Erythroblast (primary cell): ENCODE measurements at places on chromosomes 1 and 21.

GRCh38 chr1:231929311-231929710 lies 302.7 kb downstream of the DISC1 start:
- no peak for DNase-seq

- peak; percentile 27 for DNase-seq
Observed at GRCh38 chr1:241846862-241847539, 1.0 kb upstream of the EXO1 start.

- no peak for DNase-seq
Observed at GRCh38 chr1:228337711-228338520, 68.7 kb downstream of the TRIM11 start.

GRCh38 chr1:72847651-72848050 lies 565.3 kb upstream of the NEGR1 start:
- no peak for DNase-seq

DNA sequence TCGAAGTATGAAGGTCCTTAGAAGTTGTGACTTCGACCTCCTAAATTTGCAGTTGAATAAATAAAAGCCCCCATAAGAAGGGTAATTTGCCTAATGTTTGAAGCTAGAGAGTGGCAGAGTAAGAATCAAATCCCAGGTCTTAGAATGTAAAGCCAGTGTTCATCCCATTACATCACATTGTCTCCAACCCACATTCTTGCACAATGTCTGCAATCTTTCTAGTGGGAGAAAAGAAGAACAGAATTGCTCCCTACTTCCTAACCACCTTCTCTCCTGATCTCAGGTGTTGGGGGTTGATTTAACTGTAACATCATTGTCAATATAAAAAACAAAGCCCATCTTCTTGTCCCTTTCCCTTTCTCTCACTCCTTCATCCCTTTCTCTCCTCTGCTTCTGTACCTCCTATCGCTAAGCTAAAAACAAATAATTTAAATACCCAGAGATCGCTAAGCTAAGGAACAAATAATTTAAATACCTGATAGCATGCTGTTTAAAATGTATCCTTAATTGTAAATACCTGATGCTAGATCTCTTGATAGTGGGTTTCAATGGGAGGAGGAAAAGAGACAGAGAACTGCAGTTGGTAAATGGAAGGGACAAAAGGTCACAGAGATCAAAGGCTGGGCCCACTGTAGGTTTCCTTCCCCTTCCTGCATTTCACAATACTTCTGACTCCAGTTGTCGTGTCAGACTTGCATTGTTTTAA lies 32.1 kb upstream of the CCDC190 start:
- no peak for DNase-seq

DNA sequence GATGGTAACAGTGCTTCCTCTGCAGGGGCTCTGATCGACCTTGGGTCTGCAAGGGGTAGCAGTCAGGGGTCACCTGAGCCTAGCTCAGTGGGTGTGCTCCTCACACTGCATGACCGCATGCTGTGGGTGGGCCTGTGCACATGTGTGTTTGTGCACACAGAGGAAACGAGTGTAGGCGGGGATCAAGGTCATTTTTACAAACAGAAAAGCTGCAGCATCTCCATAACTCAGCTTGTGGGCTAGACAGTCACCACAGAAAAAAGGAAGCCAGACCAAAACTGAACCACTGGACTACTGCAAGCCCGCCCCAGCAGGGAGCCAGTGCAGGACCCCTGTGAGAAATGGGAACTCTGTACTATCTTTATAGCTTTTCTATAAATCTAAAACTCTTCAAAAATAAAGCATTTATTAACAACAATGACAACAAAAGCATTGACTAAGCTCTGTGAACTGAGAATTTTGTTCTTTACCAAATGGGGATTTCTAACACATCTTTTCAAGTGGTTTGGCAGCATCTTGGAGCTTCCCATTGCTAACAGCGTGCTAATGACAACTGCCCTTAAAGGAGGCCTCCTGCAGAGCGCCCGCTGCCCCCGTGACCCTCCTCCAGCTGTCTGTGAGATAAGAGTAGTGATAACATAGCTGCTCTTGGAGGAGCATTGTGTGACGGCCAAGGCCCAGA lies 19.9 kb upstream of the NEK2 start:
- DNase-seq, result peak; percentile 90

DNA sequence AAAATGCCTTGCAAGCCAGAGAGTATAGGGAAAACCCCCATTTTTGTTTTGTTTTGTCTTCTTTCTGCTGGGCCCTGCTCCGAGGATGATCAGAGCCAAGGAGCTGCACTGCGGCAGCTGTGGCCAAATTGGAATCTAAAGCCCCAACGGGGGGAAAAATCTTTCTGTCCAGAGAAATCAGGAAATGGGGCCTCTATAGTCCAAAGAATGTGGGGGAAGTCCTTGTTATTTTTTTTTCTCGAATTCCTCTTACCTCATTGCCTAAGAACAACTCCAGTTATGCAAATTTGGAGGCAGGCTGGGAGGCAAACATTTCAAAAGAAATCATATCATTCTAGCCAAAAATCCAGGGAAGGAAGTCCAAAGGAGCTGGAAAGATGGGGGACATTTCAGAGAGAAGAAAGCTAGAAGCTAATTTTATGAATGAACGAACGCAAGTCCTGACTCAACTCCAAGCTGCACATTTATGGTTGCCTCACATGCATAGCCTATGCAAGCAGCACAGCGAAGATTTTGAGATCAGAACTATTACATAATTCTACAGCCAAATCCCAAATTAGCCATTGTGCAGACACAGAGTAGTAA lies 263.2 kb downstream of the KCTD3 start:
- DNase-seq, result no peak

- DNase-seq, result no peak
Observed at GRCh38 chr1:63108206-63108605, 214.2 kb upstream of the FOXD3 start.

- DNase-seq, result no peak
Observed at GRCh38 chr1:230392536-230392909, 33.6 kb downstream of the PGBD5 start.

DNA sequence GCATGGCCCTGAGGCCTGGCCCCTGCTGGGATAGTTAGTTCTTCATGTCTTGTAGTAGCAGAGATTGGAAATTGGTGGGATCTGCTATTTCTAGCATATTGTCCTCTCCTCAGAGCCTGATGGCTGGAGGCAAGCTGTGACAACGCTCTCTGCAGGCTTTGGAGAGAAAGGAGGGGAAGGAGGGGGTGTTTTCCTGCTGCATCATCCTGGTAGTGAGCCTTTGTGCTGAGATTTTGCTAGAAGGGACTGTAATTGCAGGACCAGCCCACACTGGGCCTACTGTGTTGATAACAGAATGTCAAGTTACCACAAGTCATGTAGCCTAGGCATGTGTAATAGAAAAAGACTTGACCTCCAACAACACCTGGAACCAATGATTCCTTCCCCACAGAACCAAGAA lies 351.0 kb downstream of the SIPA1L2 start:
- DNase-seq, result no peak

DNA sequence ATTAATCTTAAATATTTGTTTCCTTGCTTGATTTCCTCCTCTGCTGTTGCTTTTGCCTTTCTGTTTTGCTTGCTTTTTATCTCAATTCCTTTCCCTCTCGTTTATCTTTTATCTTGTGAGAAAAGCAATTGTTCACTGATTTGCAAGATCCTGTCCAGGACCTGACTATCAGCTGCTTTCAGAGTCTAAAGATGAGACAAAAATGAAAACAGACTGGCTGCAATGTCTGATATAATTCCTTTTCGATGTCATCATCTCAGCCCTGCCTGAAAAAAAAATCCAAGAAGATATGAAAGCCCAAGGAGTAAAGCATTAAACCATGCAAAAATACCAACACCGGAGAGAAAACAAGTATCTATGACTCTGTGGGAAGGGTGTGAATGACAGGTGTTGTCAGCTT lies 225.5 kb downstream of the PATJ start:
- no peak for DNase-seq

GRCh38 chr1:66372522-66373101 lies 161.3 kb upstream of the SGIP1 start:
- no peak for DNase-seq

DNA sequence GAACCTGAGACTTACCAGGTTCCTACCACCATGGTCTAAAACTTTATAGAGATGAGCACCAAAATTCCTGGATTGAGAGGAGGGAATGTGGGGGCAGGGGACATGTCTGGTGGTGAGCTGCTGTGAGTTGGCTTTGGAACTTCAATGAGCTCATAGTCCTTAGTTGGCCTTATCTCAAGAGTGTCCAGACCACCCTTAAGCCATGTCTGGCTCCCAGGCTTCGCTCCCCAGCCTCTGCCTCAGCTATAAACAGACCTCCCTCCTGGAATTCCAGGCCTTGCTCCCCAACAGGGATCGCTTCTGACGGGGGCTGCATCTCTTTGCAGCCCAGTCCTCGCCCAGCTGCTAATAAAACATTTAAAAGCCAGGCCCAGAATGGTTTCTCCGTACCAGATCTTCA lies 19.5 kb downstream of the ATF3 start:
- DNase-seq, result no peak

GRCh38 chr1:32886004-32886827 lies at the start of gene HPCA:
Gene HPCA, plus strand, starts transcription at chr1:32886491. Its CDS starts 2,408 bp downstream, at chr1:32888899.
- DNase-seq, result peak; percentile 68

- no peak for DNase-seq
Observed at GRCh38 chr1:100404821-100405220, 52.5 kb downstream of the CDC14A start.

GRCh38 chr1:38133304-38133703 lies 86.7 kb upstream of the POU3F1 start:
- no peak for DNase-seq

GRCh38 chr1:111481387-111482221 lies 7.8 kb downstream of the C1orf162 start:
- peak; percentile 60 for DNase-seq

- DNase-seq, result no peak
Observed at GRCh38 chr1:225891229-225891972, 2.5 kb upstream of the LEFTY1 start.

- no peak for DNase-seq
Observed at GRCh38 chr1:64356636-64357256, 113.2 kb upstream of the CACHD1 start.

GRCh38 chr1:167936930-167937708 lies at the start of gene MPC2:
Gene MPC2, minus strand, starts transcription at chr1:167937072. Its CDS starts 1,231 bp downstream, at chr1:167935841.
- peak; percentile 85 for DNase-seq

DNA sequence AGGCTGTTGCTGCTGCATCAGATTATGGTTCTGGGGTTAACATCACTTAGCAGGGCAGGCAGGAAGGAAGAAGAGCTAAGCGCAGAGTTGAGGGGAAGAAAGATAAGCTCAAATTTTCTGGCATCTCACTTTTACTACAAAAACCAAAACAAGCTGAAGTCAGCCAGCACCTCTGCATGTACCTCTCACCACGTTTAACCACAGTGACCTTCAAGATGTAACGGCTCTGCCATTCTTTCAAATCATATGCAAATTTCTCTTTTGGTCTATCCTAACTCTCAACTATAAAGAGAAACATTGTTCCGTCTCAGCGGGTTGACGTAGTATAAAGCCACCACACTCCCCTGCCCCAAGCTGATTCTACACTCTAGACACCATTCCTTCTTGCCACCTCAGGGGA lies 154.4 kb downstream of the OMA1 start:
- no peak for DNase-seq

DNA sequence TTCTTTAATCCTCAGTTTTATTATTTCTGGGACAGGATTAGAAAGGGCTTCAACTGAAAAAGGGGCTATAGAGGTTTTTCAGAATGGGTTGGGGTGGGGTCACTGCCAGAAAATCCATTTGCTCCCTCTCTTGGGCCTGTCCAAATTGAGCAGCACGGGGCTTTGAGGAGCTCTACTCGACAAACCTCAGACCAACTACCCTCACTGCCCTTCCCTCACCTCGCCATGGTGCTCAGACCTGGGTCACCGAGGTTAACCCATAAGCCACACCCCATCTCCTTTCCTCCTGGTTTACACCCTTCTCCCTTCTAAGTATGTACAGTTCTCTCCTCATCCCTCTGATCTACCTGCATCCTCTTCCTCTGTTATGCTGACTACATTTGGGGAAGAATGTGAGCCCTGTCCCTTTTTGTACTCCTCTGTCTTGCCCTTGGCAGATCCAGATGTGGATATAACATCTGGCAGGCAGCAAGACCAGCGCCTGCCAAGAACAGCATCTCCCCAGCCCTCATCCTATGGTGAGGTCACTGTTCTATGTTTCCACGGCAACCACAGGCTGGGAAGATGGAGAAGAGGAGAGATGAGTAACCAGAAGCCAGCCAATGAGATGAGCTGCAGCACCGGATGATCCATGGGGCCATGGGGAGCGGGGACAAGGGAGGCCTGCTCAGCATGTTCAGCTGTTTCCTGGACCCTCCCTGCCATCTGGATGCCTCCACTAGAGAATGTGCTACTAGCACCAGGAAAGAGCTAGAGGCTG lies 3.7 kb upstream of the FABP3 start:
- DNase-seq, result peak; percentile 37

- no peak for DNase-seq
Observed at GRCh38 chr21:43322805-43323204, 104.1 kb downstream of the SIK1 start.

DNA sequence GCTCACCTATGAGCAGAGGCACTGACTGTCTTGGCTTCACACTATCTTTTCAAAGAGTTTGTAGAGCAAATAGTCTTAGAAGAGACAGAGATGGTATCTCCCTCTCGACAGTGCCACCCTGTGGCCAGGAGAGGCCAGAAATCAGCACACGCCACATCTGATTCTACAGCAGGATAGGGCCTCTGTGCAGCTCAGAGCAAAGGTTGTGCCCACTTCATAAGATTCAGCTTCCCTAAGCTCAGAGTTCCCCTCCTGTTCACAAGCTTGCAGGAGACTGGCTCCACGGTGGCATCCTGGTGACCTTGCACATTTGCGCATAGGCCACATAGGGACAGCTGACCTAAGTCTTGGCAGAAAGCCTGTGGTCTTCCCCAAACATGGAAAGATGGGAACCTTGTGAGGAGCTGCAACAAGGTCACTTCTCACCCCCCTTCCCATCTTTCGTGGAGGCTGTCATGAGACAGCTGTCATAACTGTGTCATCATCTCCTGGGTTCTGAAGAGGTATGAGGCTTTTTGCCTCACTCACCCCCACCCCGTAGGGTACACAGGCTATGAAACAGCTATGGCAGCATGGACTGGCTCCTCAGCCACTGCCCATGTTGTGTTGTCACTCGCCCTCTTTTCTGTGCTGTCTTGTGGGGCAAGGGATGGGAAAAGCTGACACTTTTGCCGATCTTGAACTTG lies 3.0 kb downstream of the ITLN2 start:
- DNase-seq, result peak; percentile 68

- peak; percentile 11 for DNase-seq
Observed at GRCh38 chr1:209076688-209077087, 506.8 kb upstream of the CAMK1G start.

- DNase-seq, result no peak
Observed at GRCh38 chr1:224245188-224245587, 62.1 kb downstream of the DEGS1 start.

DNA sequence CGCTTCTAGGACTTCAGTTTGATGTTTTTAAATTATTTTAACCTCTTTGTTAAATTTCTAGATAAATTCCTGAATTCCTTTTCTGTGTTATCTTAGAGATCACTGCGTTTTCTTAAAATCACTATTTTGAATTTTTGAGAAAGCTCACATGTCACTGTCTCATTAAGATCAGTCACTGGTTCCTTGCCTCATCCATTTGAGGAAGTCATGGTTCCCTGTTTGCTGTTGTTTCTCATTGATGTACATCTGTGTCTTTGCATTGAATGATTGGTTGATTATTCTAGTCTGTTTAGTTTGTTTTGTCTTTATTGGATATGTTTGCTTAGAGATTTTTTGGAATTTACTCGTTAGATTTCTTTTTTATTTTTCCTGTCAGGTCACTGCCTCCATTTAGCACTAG lies 50.1 kb downstream of the CRP start:
- no peak for DNase-seq
